ENCODE measurements at places on chromosomes 4 and X.

DNA sequence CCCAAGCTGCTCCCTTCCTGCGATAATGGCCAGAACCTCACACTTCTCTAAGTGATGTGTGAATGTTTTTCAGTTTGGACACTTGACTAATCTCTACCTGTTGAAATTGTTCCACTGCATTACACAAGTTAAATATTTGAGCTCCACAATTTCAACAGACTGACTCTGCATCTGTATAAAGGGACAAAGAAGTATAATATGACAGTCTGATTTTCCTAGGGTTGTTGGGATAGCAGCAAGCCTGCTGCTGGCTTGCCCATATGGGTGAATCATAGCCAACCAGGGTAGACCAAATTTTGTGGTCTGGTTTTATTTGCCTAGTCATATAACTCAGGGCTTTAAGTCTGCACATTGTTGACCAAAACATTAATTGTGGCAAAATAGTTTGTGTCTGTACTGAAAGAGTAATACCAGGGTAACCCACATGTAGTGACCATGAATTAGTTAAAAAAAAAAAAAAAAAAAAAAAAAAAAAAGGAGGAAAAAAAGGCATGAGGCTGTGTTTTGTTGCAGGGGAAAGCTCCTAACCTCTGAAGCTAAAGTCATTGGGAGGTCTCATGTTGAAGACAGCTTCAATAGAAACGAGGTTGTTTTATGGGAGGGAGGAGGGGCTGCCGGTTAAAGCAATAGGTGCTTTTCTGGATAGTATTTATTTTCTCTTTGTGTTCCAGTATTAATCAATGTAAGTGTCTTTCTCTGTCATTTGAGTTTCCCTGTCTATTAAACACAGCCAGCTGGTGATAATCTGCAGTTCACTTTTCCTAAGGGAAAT, 534.2 kb downstream of the RAB28 start:
- no peak for DNase-seq

DNA sequence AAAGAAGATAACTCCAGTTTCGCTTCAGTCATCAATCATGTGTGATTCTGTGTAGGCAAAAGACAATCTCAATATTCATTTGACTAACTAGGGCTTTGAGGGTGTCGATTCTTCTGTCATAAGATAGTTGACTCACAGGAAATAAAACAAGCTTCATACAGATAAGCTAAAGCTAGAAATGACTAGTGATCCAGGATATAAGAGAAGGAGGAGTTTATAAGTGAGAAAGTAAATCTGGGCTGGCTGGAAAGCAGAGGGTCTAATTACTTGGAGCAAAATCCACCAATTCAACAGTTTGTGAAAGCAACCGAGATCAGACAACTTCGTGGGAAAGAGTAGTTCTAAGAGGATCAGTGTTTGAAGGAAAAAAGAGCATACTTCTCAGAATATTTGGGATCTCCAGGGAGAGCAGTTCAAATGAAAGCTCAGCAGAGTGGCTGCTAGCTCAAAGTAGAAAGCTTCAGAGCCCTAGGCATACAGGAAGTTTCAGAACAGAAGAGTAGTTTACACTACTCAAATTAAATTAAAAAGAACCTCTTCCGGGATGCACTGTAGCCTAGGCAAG, 429.3 kb downstream of the INPP4B start:
- no peak for DNase-seq

DNA sequence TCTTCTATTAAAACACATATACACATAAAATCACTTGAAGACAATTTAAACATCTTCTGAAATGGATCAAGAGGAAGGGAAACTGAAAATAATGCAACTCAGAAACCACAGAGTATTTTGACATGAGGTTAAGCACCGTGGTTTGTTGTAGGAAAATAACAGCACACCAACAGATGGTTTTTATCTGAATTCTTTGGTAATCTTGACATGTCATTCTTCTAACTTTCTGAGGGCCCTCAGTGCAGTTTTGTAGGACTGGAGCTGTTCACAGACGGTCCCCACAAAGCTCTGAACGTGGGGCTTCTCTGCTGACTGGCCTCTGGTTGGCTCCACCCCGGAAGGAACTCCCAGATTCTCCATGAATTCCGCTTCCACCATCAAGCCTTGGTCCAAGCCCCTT, 16.0 kb upstream of the TLR8 start:
- DNase-seq: no peak

GRCh38 chrX:106932492-106932923, 12.3 kb downstream of the CLDN2 start:
- no peak for DNase-seq

GRCh38 chr4:1693131-1693896, 9.2 kb upstream of the FAM53A start:
- peak; percentile 50 for DNase-seq

DNA sequence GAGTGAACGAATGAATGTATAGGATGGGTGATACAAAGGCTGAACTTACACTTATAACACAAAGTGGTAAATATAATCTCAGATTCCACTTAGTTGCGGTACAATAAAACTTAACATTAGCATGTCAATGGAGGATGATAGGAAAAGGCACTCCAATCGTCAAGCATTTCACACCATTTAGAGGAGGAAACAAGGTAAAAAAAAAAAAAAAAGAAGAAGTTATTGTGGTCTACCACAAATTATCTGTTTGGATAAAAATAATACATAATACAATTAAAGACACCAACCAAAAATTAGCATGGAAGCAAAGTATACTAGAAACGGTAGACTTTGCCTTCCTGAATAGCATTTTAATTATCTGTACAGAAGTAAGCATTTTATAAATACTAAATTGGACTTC, 205.5 kb downstream of the PPP3CA start:
- no peak for DNase-seq

DNA sequence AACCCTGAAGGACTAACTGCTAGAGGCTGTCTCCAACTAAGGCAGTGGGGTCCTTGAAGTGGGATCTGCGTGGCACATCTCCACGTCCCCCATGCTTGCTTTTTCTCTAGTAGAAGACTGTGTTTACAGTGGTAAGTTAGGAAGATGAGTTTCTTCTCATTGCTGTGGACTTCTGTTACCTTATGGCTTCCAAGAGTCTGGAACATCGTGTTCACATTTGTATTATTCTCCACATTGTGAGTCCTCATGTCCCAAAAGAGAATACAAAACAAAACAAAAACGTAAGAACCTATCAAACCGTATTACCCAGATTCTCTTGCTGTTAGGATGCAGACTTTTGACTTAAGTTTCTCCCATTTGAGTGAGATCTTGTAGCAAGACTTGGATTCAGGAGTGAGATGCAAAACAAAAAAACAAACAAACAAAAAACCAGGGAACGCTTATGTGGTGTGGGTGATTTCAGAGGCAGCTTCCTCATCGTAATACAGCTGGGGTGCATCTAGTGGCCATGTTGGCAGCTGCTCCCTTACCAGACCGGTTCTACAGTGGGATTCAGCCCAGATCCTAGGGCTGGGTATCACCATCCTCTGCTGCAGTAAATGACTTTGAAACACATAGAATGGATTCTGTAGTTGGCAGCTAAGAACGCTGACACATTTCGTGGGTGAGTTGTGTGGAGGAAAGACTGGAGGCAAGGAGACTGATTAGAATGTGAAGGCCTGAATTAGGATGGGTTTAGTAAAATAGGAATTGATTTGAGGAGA, 41.3 kb downstream of the TMEM131L start:
- no peak for DNase-seq

DNA sequence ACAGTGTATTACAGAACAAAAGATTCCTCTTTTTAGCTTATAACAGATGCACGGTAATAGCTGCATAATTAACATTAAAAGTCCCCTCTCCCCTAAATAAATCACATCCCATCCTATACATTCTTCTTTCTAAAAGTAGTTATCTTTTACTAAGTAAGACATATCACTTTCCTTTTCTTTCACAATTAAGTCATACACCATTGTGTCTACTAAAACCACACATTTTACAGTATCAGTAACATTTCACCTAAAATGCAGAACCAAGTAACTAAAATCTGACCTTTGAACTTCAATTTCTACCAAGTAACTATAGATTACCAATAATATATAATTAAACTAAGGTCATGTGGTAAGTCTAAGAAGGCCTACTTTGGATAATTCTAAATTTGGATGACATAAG, 14.2 kb downstream of the DHX15 start:
- no peak for DNase-seq

- no peak for DNase-seq
Observed at GRCh38 chrX:81316163-81316562, 114.3 kb downstream of the SH3BGRL start.

- no peak for DNase-seq
Observed at GRCh38 chrX:76183289-76184049, 10.6 kb downstream of the PBDC1 start.

- DNase-seq: no peak
Observed at GRCh38 chrX:103727115-103727514, 16.4 kb downstream of the TMEM31 start.

DNA sequence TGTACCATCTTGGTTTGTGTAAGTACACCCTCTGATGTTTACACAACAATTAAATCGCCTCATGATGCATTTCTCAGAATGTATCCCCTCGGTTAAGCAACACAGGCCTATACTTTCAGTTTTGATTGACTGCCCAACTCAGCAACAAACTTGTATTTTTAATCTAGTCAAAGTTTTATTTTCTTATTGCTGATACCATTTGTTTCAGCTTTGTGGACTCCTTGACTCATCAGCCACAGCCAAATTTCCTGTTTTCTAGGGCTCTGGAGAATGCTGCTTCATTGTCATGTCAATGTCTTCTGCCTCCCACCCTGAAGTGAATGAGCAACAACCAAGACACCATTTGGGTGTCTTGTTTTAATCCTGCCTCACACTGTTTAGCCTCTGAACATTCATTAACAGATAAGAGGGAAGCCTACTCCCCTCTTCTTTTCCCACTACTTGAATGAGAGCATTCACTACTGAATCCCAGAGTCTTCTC, 14.0 kb downstream of the BBS12 start:
- DNase-seq: no peak

DNA sequence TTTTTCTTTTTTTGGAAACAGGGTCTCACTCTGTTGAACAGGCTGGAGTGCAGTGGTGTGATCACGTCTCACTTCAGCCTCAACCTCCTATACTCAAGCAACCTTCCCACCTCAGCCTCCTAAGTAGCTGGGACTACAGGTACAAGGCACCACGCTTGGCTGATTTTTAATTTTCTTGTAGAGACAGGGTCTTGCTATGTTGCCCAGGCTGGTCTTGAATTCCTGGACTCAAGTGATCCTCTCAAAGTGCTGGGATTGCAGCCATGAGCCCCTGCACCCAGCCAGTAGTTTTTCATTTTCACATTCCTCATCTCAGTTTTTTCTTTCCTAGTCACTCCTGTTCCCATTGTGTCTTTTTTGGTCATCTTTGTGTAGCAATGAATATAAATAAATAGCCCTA, 11.1 kb downstream of the USO1 start:
- no peak for DNase-seq

DNA sequence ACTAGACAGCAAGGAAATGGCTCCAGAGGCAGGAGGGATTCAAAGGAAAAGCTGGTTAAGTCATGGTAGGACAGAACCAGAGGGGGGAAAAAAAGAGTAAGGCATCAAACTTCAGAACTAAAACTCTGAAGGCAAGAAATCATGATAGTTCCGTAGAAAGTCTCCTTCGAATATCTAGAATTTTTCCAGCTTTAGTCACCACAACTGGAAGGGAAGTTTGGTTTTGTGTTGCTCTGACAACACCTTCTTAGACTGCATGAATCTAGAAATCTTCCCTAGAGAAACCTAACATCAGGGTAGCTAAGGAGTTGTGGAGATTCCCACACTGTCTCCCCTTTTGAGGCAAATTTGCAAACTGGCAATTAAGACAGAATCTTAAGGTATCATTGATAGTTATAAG, 33.7 kb downstream of the AMMECR1 start:
- DNase-seq: no peak

- no peak for DNase-seq
Observed at GRCh38 chr4:163710158-163710557, 215.7 kb downstream of the TMA16 start.

- DNase-seq: no peak
Observed at GRCh38 chr4:29538889-29539646, 1181.1 kb upstream of the PCDH7 start.

- DNase-seq: no peak
Observed at GRCh38 chr4:48503233-48504025, 13.4 kb downstream of the ZAR1 start.

GRCh38 chrX:120309873-120310705, 1.2 kb downstream of the TMEM255A start:
- DNase-seq: no peak

- DNase-seq: no peak
Observed at GRCh38 chr4:150104404-150105027, 26.3 kb downstream of the DCLK2 start.

Data from 8988T (cell line).